Peyer's patch (tissue), 4 donors: ENCODE measurements at places on chromosomes 5 and 9.

DNA sequence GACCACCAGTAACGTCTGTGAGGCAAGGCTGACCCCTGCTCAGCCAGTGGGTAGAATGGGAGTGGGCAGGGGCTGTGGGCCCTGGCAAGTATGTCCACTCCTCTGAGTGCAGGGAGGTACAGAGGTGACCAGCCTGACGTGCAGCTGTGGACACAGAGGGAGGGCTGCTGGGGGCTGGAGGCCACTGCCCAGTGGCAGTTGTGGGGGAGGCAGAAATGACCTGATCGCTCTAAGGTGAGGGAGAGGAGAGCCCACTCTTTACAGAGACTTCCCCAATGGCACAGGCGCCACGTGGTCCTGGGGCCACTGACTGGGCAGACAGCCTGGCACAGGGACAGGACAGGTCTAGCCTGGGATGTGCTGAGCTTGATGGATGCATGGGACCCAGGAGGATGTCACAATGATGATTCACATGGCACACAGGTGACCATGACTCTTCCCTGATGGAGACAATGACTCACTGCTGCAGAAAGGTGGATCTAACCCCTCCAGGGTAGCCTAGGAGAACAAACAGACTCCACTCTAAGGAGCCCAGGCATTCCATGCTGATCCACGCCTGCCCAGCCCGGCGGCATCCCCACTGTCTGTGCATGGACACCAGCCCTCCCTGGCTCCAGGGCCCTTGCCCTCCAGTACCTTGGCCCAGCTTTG is 7.7 kb downstream of the LPCAT1 start:
- no peak overlapping the region for H3K4me3 ChIP-seq
- no peaks in the 10 kb centered on the region for H3K4me1 ChIP-seq
- no peak overlapping the region for H3K27ac ChIP-seq
- no peaks in the 10 kb centered on the region for H3K36me3 ChIP-seq
- DNase-seq, result peak; percentile 49
- no peaks in the 10 kb centered on the region for H3K27me3 ChIP-seq

DNA sequence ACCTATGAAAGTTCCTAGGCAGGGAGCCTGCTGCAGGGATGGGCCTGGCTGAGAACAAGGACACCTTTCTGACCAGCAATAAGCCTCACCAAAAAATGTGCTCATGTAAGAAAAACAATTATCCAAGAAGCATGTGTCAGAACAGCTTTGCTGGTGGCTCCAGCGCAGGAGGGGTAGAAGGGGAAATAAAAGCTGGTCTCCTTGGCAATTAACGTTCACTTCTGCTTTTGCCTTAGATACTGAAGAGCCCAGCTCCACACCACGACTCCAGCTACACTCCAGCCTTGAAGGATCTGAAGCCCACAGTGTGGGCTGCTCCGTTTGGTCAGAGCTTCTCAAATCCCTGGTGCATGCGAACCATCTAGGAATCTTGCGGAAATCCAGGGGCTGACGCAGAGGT is 107.6 kb upstream of the PHYKPL start:
- H3K36me3 ChIP-seq, result no peaks in the 10 kb centered on the region
- no peaks in the 10 kb centered on the region for H3K4me1 ChIP-seq
- DNase-seq, result no peak
- H3K27ac ChIP-seq, result no peak overlapping the region
- H3K27me3 ChIP-seq, result no peaks in the 10 kb centered on the region

DNA sequence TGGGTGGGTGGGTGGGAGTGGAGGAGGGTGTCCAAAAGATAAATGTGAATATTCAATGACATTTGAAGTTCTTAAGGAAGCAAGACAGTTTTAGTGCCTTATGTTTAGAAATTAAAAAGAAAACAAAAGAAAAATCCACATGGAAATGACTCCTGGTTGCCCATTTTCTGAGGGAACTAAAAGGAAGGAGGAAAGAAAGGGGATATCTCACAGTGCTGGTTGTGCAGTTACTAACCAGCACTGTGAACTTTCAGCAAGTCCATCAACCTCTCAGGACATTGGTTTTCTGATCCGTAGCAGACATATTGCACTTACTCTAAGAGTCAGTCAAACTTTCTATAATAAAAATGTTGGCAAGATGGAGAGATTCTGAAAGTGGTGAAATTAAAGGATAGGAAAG is 431.0 kb upstream of the CLINT1 start:
- DNase-seq, result no peak
- H3K27ac ChIP-seq, result no peak overlapping the region
- no peak overlapping the region for H3K4me3 ChIP-seq
- no peaks in the 10 kb centered on the region for H3K27me3 ChIP-seq
- H3K4me1 ChIP-seq, result no peaks in the 10 kb centered on the region
- no peaks in the 10 kb centered on the region for H3K36me3 ChIP-seq

- H3K4me3 ChIP-seq, result no peak overlapping the region
- no peak overlapping the region for H3K27ac ChIP-seq
- no peaks in the 10 kb centered on the region for H3K36me3 ChIP-seq
- no peaks in the 10 kb centered on the region for H3K4me1 ChIP-seq
- DNase-seq, result no peak
Observed at GRCh38 chr5:72840041-72840440, 23.6 kb downstream of the TNPO1 start.
